ENCODE measurements at places on chromosomes 4 and X. TPM values are rescaled to one million over a fixed set of nuclear protein-coding genes. Genes with fewer than 3 reads are reported as not detected.

The BST1 gene
- 13.3 TPM for total RNA-seq

The VCX3A gene
- not detected for total RNA-seq

The XPNPEP2 gene
- total RNA-seq: not detected

The DRD5 gene
- not detected for total RNA-seq

The TRIM60 gene
- not detected for total RNA-seq

The GRIA3 gene
- 0.28 TPM for total RNA-seq

The CYTL1 gene
- 30.6 TPM for total RNA-seq

The DYNLT3 gene
- 31.5 TPM for total RNA-seq

The ACSL4 gene
- total RNA-seq: 94.6 TPM

The MAGT1 gene
- total RNA-seq: 168 TPM

The FUNDC2 gene
- total RNA-seq: 41.5 TPM

The PNMA6A gene
- total RNA-seq: 0.99 TPM
